ENCODE measurements at places on chromosomes 11 and 22.
A peak's percentile ranks its signal among the peaks of the same experiment; 100 is the strongest.

DNA sequence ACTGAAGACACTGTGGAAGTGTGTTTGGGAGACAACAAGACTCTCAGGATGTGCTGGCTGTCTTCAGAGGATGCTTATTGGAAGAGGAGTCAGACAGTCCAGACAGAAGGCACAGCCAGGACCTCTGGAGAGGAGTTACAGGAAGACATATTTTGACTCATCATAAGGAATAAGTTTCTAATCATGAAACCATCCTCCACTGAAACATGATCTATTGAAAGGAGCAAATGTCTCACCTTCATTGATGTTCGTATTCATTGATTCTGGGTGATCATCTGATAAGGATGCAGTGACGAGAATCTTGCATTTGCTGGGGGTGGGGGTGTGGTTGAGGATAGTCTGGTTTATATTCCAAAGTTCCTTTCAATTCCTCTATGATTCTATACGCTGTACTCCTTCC is 2.5 kb upstream of the CXCR5 start:
- DNase-seq: no peak

DNA sequence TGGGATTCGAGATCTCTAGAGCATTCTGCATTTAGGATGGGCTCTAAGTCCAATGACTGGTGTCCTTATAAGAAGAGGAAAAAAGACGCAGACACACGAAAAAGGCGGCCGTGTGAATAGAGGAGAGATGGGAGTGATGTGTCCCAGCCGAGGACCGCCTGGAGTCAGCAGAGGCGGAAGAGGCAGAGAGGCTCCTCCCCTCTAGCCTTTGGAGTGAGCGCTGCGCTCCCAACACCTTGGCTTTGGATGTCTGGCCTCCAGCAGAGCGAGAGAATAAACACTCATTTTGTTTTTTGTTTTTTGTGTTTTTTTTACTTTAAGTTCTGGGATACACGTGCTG is 83.0 kb upstream of the RTL6 start:
- no peak for DNase-seq

DNA sequence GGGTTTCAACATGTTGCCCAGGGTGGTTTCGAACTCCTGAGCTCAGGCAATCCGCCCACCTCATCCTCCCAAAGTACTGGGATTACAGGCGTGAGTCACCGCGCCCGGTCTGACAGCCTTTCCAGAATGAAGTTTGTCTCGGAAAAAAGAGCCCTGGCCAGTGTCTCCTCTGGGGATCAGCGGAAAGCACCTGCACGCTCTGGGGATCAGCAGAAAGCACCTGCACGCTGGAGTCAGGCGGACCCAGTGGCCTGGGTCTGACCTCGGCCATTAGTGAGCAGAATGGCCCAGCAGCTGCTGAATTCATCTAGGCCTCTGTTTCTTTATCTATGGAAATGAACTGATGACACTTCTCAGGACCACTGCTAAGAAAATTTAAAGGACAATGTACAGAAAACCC is 10.5 kb upstream of the TESMIN start:
- no peak for DNase-seq

- DNase-seq: no peak
Observed at GRCh38 chr11:122616718-122617117, 38.8 kb upstream of the UBASH3B start.

DNA sequence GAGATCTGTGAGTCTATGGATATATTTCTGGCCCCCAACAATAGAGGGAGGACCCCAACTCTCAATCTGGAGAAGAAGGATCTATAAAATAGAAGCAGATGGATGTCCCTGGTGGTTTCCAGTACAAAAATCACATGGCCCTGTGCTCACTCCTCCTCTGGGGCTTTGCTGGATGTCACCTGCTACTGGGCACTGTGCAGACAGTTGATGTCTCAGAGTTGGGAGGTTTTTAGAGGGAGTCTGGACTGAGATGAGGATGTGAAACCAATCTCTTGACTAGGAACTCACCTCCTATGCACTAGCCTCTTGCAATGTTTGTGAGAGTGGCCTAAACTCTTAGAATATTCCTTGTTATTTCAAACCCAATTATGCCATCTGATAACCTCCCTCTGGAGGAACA is 107.2 kb downstream of the SCN3B start:
- no peak for DNase-seq

DNA sequence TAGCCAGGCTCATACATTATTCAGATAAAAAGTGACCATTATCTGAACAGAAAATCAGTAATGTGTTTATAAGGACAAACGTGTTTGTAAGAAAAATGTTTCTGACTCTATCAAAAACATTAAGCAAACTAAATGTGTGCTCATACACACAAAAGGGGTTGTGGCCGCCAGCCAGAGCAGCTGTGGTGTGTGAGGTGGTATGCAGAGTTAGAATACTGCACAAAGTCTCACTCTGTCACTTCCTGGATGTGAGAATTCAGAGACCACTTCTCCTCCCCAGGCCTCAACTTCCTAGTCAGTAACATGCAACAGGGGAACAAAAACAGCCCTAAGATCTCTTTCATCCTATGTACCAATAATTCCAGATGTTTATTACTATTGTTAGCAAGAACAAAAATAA is 9.4 kb downstream of the OR5B21 start:
- no peak for DNase-seq

- DNase-seq: no peak
Observed at GRCh38 chr22:50253046-50253915, 2.2 kb upstream of the HDAC10 start.

GRCh38 chr22:28978158-28978557 is 83.5 kb downstream of the C22orf31 start:
- DNase-seq: peak; percentile 16

DNA sequence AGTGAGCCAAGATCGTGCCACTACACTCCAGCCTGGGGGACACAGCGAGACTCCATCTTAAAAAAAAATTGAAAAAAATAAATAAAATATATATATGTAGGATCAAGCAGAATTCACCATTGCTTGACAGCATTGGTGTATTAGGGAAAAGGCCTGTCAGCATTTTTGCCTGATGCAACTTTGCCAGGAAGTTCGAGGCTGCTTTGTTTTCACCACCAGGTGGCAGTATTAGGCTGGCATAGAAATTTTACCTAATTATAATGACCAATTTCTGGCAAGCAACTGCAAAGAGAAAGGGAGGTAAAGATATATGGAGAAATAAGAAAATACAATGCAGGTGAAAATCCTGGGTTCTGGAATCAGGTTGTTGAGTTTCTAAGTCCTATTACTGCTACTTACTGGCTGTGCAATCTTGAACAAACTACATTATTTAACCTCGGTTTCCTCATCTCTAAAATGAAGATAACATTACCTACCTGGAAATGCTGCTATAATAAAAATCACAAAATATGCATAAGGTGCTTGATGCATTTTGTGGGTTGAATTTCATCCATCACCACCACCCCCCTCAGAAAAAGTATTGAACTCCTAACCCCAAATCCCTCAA is 24.7 kb downstream of the LAYN start:
- DNase-seq: peak; percentile 40

DNA sequence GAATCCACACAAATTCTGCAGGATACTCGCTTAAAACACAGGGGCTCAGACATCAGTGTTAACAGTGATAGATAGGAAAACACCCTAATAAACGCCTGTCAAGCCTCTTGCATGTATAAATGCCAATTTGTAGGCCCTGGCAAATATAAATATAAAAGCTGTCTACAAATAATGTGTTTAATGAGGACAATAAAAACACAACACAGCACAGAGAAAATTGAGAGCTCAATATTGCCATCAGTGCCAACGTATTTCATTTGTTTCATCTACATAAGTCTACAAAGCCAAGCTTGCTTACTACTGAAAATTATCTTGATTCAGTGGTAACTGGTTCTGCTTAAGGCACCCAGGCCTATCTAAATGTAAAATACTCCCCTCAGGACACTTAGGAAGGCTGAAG is 1387.0 kb upstream of the TENM4 start:
- no peak for DNase-seq

DNA sequence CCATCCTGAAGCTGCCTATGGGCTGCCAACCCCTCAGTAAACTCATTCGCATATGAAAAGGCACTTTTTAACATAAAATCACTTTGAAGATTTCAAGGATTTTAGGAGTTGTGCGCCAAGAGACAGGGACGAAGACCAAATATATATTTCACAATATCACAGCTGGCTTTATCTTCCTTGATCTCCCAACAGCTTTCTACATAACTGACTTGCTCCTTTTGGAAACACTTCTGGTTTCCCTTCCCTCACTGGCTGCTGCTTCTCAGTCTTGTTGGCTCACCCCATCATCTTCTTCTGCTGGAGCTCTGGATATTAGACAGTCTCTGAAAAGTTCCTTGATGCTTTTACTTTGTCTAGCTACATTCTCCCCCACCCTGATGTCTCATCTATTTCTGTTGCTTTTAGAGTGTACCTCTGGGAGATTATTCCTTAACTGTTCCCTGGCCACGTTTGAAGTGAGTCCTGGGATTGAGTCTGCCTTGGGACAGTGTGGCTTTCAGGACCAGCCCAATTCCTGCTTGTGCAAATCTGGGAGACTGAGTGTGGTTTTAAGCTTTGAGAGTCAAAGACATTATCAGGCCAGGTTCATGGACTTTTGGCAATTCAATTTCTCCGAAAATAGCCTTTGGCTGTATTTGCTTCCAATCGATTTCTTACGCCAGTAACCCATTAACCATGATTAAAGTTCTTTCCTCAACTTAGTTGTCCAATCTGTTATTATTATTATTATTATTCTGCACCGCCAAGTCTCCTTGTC is 30.9 kb upstream of the NNMT start:
- DNase-seq: no peak

DNA sequence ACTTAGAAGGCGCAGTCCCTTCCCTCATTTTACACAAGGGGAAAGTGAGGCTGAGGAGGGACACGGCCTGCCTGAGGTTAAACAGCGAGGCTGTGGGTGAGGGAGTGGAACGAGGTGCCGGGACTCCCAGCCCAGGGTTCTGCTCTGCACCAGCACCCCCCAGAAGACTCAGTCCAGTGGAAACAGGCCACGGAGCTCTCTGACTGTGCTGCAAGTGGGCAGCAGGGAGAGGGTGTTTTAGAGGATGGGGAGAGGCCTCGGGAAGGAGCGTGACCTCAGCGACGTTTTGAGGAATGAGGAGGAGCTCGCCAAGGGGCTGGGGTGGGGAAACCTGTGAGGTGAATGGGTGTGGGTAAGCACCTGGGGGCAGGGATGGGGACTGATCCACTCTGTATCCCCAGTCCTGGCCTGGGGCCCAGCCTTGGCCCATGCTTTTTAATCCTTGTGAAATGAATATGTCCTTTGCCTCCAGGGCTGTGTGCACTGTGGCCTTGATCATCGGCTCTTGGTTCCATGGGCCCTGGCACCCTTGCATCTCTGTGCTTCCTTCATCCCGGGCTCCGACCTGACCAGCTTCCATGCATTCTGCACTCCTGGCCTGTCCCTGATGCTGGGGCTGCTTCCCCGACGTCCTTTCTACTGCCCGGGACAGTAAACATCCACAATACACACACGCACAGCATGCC is 44.2 kb downstream of the SHISAL1 start:
- DNase-seq: no peak

DNA sequence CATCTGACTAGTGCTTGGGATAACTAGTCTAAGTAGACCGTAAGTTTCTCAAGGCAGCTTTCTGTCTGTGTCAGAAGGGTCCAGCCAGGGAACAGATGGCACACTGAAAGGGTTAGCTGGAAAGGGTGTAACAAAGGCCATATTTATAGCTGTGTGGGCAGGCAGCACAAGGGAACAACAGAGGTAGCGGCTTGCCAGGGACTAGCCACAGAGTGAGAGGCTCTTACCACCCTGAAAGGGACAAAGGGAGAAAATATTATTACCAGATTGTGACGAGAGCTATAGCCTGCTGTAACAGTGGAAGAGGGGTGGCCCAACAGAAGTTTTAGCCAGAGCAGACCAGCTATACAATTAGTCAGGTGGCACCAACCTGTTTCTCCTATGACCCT is 129.4 kb downstream of the CCDC34 start:
- no peak for DNase-seq

- no peak for DNase-seq
Observed at GRCh38 chr22:44819966-44820631, 67.7 kb downstream of the ARHGAP8 start.

DNA sequence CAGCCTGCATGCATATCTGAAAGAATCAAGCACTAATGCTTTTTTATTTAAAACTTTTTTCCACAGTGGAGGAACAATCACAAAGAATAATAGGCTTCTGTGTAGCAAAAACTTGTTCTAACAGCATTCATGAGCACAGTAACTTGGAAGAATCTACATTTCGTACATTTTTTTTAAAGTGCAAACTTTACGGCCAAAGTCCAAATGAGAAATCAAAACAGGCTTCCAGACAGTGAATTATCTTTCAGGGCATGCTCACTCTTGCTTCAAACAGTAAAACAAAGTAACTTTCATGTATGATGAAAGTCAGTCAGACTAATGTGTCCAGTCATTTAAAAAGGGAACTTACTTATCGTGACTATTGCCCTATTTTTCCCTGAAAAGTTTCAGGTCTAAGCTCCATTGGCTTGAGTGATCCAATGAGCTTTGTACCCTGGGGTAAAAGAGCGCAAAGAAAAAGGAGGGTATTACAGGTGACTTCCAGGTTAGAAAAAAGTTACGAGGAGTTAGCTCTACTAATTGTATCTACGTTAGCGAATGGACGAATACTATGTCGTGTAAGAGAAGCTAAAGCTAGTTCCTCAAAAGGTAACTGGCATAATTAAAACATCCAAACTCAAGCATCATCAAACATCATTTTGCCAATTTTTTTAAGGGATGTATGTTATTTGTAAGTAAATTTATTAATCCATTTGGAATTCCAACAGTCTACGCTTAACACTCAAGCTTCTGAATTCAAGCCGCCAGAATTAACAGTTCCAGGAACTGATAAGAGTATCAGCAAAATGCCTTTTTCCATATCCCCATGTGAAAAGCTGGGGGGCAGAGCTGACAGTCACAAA is 1.7 kb downstream of the PICALM start:
- DNase-seq: no peak

- no peak for DNase-seq
Observed at GRCh38 chr11:131687291-131688047, 317.1 kb downstream of the NTM start.

GRCh38 chr11:75656044-75656727 is 12.7 kb downstream of the MAP6 start:
- no peak for DNase-seq

DNA sequence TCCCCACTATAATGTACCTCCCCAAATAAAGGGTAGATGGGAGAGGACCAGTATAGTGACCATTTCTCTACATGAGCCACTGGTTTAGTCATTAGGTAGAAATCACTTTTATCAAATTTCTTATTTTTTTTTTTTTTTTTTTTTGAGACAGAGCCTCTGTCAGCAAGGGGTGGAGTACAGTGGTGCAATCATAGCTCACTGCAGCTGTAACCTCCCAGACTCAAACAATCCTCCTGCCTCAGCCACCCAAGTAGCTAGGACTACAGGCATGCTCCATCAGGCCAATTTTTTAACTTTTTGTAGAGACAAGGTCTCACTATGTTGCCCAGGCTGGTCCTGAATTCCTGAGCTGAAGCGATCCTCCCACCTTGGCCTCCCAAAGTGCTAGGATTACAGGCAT is 322.4 kb downstream of the TTC28 start:
- DNase-seq: no peak

- DNase-seq: no peak
Observed at GRCh38 chr22:48749555-48750227, 1078.0 kb downstream of the BRD1 start.

- no peak for DNase-seq
Observed at GRCh38 chr11:33000181-33000580, 15.5 kb upstream of the DEPDC7 start.

GRCh38 chr22:35204807-35205775 is 52.2 kb upstream of the HMGXB4 start:
- DNase-seq: no peak
